SHP77 (cell line): ENCODE measurements at places on chromosomes 16 and 17.

DNA sequence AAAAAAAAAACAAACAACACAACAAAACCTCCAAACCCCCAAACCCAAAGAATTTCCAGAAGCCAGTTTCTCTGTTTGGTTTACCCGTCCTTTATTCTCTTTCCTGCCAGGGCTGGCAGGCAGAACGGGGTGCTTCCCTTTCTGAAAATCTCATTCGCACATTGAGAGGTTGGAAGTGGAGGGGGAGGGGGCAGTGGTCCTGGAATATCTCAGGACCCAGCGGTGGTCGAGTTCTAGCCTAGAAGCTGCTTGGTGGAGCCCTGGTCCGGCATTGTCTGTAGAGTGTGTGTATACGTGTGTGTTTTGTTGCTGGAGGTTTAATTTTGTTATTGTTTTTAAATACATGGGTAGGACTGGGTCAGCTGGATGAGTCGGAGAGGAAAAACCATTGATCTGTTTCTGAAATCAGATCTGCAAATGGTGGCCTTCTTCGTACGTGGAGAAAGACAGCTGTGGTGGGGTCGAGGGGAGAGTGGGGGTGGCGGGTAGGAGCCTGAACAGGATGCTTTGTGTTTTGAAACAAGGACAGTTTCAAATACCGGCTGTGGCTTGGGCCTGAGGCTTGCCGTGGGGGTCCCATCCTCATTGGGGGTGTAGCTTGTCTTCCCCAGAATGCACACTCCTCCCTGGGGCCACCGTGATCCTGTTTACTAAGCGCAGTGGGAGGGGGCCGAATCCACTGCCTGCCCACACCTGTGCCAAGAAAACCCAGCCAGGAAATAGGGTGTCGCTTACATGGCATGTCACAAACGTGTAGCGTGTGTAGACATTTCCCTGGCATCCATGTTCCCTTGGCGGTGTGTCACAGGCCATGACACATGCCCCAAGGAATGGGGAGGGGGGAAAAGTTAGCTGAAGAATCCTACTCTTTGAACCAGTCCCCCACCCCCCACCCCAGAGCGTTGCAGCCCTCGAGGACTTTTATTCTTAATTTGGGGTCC lies 1.6 kb downstream of the CMIP start:
- DNase-seq = no peak

DNA sequence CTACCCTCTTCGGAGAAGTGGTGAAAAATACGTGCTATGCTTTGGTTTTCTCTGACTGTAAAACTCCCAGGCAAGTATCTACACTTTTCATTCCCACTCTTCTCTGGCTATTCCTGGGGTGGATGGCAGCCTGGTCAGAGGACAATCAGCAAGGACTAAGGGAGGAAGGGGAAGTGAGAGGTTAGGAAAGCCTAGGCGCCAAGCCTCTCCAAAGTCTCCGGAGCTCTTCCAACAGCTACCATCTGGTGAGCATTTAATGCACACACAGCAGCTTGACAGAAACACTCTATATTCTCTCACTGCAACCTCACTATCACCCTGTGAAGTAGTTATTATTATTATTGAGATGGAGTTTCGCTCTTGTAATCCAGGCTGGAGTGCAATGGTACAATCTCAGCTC lies 65.1 kb downstream of the WSCD1 start:
- DNase-seq = no peak

GRCh38 chr16:86322283-86322682 lies 188.0 kb upstream of the FOXF1 start:
- DNase-seq = no peak

DNA sequence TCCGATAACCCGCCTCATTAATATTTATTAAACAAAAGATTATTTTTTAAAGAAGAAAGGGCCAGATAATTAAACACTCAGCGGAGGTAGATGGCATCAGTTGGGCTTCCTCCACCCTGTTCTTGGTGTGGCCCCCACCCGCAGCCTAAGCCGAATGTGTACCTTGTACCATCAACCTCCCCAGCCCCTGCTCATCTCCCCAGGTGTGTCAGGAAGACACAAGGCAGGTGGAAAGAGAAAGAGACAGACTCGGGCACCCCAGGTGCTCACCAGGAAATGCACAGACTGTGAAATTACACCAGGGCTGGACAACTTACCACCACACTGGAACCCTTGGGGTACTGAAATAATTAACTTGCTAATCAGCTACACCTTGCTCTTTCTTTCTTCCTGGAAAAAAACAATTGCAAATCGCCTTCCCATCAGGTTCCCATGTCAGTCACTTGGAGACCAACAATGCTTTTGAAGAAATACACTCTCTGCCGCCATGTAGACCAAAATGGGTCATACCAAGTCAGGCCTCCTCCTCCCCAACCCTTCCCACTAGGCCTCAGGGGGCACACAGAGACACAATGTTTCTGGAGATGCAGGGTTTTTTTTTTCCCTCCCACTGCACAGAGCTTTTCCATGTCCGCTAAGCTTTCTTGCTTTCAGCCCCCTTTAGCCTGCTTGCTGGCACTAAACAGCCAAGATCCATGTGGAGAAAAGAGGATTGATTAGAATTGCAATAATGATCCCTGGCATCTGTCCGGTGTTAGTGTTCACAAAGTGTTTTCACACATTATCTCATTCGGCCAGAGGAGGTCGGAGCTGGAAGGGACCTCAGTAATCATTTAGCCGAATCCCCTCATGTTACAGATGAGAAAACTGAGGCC lies 8.6 kb upstream of the LHX1 start:
- DNase-seq = no peak

GRCh38 chr17:32912218-32912897 lies 15.6 kb upstream of the TMEM98 start:
- peak; percentile 24 for DNase-seq

DNA sequence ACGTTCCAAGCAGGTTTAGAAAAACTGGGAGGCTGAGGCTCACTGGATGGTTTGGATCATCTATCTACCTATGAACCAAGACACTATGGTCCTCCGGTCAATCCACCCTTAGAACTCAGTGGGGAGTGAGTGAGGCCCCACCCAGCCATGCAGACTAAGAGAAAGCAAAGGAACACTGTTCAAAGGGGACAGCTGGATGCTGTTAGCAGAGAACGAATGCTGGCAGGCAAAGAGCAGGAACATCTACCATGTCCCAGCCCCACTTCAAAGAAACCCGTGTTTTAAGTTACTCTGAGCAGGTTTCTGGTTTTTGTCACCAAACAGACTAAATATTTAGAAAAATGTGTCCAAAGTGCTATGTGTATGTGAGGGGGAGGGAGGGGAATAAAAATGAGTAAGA lies 183.4 kb upstream of the XYLT1 start:
- DNase-seq = no peak

GRCh38 chr17:41586863-41587495 lies at the start of gene KRT14:
Gene KRT14 (minus strand): TSS chr17:41586895. CDS start chr17:41586834, 61 bp downstream.
- DNase-seq = no peak

DNA sequence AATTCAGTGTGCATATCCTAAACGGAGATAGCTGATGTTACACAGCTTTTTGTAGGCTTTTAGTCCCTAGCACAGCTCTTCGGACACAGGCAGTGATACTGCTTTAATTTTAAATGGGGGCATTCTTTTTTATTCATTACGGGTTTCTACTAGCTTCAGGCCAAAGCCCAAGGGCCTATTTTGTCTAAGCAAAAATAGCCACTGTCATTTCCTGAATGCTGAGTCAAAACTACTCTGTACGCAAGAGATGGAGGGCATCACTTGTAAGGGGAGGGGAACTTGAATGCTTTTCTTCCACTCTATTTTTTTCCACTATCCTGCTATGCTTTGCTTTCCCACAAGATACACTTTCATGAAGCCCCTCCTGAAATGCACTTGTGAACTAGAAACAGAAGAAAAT lies 360.7 kb downstream of the PMP22 start:
- no peak for DNase-seq

DNA sequence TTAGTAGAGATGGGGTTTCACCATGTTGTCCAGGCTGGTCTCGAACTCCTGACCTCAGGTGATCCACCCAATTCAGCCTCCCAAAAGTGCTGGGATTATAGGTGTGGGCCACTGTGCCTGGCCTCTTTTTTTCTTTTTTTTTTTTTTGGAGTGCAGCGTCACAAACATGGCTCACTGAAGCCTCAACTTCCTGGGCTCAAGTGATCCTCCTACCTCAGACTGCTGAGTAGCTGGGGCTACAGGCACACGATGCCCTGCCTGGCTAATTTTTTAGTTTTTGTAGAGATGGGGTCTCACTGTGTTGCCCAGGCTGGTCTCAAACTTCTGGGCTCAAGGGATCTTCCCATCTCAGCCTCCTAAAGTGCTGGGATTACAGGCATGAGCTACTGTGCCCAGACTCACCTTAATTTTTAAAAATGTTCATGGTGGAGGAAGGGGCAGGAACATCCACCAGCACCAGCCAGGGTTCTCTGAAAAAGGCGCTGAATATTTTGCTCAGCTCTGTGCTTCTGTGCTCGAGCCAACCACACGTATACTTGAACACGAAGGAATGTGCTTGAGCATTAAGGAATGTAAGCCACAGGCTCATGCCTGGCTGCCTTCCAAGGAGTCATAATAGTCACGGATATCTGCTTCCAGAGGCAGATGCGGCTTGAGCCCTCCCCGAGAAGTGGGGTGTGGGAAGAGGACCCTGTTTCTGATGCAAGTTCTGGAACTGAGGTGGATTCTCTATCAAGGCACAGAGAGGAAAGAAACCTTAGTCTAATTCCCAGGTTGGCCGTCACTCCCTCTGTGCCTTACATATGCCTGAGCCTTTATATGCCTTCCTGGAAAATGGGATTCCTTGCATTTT lies 65.5 kb upstream of the CREBBP start:
- no peak for DNase-seq

DNA sequence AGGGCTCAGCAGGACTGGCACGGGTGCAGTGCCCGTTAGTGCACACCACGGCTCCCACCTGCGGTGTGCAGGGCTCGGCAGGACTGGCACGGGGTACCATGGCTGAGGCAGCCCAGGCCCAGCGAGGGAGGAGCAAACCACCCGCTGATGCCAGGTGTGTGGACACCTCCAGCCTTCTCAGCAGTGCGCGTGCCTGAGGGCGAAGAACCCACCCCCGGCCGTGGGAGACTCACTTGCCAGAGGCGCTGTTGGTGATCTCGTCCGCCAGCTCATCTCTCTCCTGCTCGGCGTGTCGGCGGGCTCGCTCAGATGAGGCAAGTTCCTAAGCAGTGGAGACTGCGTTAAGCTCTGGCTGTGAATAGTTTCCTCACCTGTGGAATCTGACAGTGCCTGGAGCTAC lies 45.4 kb downstream of the NDEL1 start:
- no peak for DNase-seq

DNA sequence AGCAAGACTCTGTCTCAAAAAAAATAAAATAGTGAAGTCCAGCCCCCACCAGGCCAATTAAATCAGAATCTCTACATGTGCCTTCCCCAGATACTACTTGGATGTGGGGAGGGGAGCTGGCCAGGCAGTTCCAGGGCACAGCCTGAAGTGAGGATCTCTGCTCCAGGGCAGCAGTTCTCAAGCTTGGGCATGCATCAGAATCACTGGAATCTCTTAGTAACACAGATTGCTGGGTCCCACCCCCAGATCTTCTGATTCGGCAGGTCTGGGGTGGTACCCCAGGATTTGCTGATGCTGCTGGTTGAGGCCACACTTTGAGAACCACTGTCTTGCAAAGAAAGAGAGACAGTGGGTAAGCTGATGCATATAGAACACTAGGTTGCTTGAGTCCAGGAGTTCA lies 8.3 kb upstream of the CDH5 start:
- DNase-seq = no peak
